ENCODE measurements at places on chromosomes 13 and 19. TPM values are rescaled to one million over a fixed set of nuclear protein-coding genes. Genes with fewer than 3 reads are reported as not detected.

- no peak overlapping the region for H3K27ac ChIP-seq
- H3K4me1 ChIP-seq = no peaks in the 10 kb centered on the region
- no peaks in the 10 kb centered on the region for H3K36me3 ChIP-seq
- no peak overlapping the region for H3K4me3 ChIP-seq
- H3K27me3 ChIP-seq = no peaks in the 10 kb centered on the region
- DNase-seq = no peak
These were observed 10.2 kb downstream of the ENOX1 start for GRCh38 chr13:43776501-43777079.

- no peak overlapping the region for H3K4me3 ChIP-seq
- DNase-seq = no peak
- H3K36me3 ChIP-seq = no peaks in the 10 kb centered on the region
- H3K27me3 ChIP-seq = no peaks in the 10 kb centered on the region
These were observed 36.6 kb downstream of the CYP4F22 start for GRCh38 chr19:15544970-15545369.

GRCh38 chr13:84933797-84934196, 865.4 kb downstream of the SLITRK6 start:
- no peak overlapping the region for H3K27ac ChIP-seq
- DNase-seq = no peak

- no peak overlapping the region for H3K4me3 ChIP-seq
- H3K27ac ChIP-seq = peak overlapping the region; percentile 20
- DNase-seq = no peak
- no peaks in the 10 kb centered on the region for H3K27me3 ChIP-seq
- no peaks in the 10 kb centered on the region for H3K36me3 ChIP-seq
These were observed 1.2 kb upstream of the F2RL3 start for GRCh38 chr19:16887353-16888265.

DNA sequence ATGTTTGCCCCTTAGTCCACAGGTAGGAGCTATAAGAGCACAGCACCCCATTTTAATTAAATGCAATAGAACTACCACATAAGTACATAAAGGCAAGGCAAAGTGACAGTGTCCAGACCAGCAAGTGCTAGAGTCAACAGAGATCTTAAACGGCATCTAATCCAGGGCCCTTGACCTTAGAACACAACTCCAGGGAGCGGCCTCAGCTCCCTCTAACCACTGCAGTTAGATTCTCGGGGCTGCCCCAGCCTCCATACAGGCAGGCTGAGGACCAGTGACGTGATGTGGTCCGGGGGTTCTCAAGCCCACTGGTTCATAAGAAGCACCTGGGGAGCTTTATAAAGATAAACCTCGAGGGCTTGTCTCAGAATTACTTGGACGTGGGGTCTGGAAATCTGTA, 10.0 kb upstream of the ATP12A start:
- H3K4me3 ChIP-seq = no peak overlapping the region
- H3K4me1 ChIP-seq = peaks cover 8% of the 10 kb centered on the region
- H3K27ac ChIP-seq = no peak overlapping the region

DNA sequence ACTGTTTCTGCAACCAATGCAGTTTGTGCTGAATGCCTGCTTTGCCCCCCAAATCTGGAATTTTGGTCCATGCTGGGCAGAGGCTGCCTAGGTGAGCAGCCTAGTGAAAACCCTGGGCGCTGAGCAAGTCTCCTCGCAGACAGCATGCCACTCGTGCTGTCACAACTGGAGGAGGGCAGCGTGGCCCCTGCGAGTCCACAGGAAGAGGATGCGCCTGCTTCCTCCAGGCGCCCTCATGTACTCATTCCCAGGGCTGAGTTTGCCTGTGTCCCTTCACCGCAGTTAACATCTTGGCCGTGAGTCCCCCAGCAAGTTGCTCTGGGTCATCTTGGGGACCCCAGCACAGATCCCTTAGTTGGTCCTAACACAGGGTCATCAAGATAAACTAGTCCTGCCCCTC, 26.2 kb upstream of the TMEM160 start:
- DNase-seq = no peak
- H3K36me3 ChIP-seq = peaks cover 15% of the 10 kb centered on the region
- no peaks in the 10 kb centered on the region for H3K27me3 ChIP-seq
- H3K4me1 ChIP-seq = no peaks in the 10 kb centered on the region
- H3K27ac ChIP-seq = no peak overlapping the region
- H3K4me3 ChIP-seq = no peak overlapping the region

DNA sequence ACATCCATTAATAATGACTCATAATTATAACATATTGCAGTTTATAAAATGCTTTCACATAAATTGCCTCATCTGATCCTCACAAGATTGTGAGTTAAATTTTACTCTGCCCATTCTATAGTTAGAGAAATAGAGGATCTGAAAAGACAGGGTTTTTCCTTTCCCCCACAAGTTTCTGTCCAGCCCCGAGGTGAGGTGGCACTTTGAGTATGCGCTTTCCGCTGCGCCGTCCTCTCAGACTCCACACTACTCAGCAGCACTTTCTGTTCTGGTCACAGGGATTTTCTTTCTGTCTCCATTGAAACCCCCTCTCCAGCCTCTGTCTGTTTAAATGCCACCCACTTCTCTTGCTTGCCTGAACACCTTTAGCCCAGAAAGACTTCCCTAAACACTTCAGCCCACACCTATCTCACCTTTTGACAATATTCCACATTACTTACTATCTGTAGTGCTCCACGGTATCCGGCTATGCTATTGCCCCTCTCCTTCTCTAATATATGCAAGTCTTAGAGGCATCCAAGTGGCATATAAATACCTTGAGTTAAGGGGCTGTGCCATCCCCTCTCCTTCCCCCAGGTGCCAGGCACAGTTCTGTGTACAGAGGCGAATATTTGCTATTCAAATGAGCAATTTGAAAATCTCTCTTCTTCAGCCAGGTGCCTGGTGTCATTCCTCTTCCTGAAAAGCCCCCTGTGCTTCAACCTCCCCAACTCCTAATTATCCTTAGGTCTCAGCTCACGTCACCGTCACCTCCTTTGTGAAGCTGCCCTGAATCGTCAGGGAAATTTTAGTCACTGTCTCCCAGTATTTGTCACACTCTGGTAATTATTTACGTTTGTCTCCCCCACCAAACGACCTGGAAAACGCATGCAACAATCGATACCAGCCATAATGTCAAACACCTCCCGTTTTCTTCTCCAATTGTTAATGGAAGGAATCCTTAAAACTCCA, 268.7 kb downstream of the NHLRC3 start:
- DNase-seq = no peak
- no peaks in the 10 kb centered on the region for H3K4me1 ChIP-seq
- H3K36me3 ChIP-seq = no peaks in the 10 kb centered on the region

DNA sequence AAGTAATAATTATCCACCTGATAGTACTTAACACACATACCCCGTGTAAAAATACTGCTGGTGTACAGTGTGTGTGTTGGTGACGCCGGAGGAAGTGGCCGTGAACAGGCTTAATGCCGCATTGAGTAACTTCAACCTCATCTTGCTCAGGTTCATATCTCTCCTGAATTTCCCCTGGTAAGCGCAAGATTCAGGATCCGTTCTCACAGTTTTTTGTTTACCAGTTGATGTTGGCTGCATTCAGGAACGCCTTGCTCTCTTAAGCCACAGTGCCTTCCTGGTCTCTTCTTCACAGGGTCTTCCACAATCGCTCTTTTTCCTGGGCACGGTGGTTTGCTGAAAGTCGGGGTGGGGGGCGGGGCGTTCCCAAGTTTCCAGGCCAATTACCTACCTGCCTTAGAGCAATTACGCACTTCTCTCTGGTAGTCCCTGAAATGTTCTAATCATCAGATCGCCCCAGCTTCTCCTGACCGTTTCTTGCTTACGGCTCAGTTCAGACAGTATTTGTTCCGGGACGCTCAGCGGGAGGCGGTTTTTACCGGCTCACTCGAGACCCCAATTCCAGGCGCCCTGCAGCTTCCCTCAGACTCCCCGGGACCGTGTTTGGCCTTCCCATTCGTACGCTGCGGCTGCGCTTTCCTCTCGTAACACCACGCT, 706 bp upstream of the DNAJC3 start:
- H3K4me1 ChIP-seq = peaks cover 9% of the 10 kb centered on the region
- H3K27ac ChIP-seq = peak overlapping the region; percentile 93
- no peak for DNase-seq
- H3K27me3 ChIP-seq = no peaks in the 10 kb centered on the region

DNA sequence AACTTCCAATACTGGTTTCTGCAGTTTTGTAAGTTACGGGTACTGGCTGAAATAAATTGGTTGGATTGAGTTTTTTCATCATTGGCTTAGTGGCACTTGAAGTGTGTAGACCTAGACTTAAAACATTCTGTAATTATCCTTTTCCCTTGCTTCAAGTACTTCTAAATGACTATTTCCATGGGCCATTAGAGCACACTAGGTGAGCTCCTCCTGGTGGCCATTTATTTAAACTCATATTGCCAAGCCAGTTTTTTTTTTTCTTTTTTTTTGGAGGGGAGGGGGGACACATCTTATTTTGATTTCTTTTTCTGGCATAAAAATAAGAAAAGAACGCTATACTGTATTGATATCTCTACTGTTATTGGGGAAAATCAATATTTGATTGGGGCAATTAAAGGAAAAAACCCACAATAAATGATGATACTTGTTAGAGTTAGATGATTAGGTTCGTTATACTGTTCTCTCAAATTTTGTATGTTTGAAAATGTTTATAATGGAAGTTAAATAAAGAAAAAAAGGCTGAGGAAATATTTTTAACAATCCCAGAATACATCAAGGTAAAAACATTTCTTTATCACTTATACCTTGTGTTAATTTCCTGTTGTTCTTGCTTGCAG, 82.9 kb downstream of the PDS5B start:
- H3K4me3 ChIP-seq = no peak overlapping the region
- H3K27ac ChIP-seq = no peak overlapping the region
- peaks cover 2% of the 10 kb centered on the region for H3K4me1 ChIP-seq
- H3K36me3 ChIP-seq = peaks cover 3% of the 10 kb centered on the region
- H3K27me3 ChIP-seq = no peaks in the 10 kb centered on the region

DNA sequence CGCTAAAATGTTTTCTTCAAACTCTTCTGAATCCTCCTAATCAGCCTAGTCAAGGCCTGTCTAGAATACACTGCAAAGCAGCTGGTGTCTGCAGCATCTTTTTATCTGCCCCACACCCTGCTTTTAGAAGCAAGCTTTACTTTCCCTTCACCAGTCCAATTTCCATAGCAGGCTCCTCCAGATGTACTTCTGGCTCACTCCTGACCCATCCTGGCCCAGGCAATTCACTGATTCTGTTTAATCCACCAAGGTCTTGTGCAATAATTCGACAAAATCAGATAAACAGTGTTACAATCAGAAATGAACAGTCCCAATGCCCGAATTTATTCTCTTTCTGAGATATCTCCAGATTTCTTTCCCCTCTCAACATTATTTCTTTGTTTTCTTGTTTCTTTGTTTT, 415.2 kb upstream of the SGCG start:
- H3K4me3 ChIP-seq = no peak overlapping the region
- no peak overlapping the region for H3K27ac ChIP-seq
- H3K36me3 ChIP-seq = no peaks in the 10 kb centered on the region
- peaks cover 3% of the 10 kb centered on the region for H3K27me3 ChIP-seq
- H3K4me1 ChIP-seq = no peaks in the 10 kb centered on the region

DNA sequence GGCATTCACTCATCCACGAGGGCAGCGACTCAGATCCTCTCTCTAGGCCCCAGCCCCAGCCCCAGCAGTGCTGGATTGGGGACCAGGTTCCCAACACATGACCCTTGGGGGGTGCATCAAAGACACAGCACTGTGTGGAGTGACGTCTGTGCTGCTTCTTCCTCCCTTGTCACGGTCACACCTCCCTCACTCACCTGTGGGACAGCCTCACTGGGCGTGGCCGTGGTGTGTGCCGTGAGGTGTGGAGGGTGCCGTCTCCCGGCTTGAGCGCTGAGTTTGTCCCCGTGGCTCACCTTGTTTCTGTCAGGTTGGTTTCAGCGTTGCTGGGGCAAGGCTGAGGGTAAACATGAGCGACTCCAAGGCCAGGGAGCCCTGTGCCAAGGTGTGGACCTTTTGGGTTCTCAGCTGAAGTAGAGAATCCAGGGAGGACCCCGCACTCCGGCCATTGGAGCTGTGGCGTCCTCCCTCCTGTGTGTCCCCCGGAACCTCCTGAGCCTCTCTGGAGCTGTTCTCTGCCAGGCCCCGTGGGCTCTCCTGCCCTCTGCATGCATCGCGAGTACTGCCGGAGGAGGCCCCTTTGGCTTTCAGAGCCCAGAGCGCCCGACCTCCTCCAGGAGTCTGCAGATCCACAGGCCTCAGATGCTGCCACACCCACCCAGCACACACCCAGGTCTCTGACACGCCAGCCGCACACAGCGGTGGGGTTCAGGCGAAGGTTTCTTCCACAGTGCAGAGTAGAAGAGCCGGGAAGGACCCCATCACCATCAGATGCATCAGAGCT, 33.6 kb downstream of the CSNK1G2 start:
- H3K4me3 ChIP-seq = no peak overlapping the region
- H3K4me1 ChIP-seq = no peaks in the 10 kb centered on the region
- H3K27me3 ChIP-seq = no peaks in the 10 kb centered on the region

GRCh38 chr19:33297401-33298145, 4.8 kb downstream of the CEBPA start:
- H3K4me3 ChIP-seq = no peak overlapping the region
- H3K27ac ChIP-seq = peak overlapping the region; percentile 90
- no peak for DNase-seq
- no peaks in the 10 kb centered on the region for H3K36me3 ChIP-seq
- peaks cover 5% of the 10 kb centered on the region for H3K4me1 ChIP-seq

GRCh38 chr19:42081584-42082203, 5.7 kb downstream of the ZNF574 start:
- no peaks in the 10 kb centered on the region for H3K27me3 ChIP-seq
- no peak overlapping the region for H3K27ac ChIP-seq
- H3K4me1 ChIP-seq = peaks cover 9% of the 10 kb centered on the region
- peaks cover 31% of the 10 kb centered on the region for H3K36me3 ChIP-seq
- no peak for DNase-seq

DNA sequence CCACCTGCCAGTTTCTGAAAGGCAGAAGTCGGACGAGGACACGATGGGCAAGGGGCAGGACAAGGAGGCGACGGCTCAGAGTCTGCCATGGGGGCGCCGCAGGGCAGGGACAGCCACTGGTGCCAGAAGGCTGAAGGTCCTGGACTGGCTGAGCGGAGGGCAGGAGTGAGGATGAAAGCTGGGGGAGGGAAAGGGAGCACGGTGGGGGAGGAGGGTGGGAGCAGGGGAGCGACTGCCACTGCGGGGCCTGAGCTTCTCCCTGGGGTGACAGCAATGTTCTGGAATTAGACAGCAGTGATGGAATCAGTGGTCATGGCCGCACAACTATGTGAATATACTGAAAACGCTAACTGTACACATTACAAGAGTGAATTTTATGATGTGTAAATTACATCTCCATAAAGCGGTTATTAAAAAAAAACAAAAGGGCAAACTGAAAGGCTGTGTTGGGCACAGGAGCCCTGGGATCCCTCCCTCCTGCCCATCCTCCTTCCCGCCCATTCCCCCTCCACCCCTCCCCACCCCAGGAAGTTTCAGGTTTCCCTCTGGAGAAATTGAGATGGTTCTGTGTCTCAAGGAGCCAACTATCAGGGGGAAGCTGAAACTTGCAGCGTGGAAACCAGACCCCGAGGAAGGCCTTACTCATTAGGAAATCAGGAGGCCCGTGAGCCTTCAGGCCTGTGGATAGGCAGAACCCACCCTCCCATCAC, 15.9 kb downstream of the MLLT1 start:
- no peaks in the 10 kb centered on the region for H3K27me3 ChIP-seq
- H3K27ac ChIP-seq = no peak overlapping the region
- DNase-seq = no peak
- peaks cover 36% of the 10 kb centered on the region for H3K4me1 ChIP-seq
- H3K36me3 ChIP-seq = peaks cover 20% of the 10 kb centered on the region
- H3K4me3 ChIP-seq = no peak overlapping the region

RNASEH2A gene
- polyA plus RNA-seq = 4.6 TPM

KCNK6 gene
- 2.5 TPM for polyA plus RNA-seq

CDX2 gene
- polyA plus RNA-seq = not detected

KIR3DL2 gene
- not detected for polyA plus RNA-seq

ZSCAN1 gene
- not detected for polyA plus RNA-seq

KRTDAP gene
- not detected for polyA plus RNA-seq

Data from liver (tissue), 10 donors.